ENCODE measurements at places on chromosomes 2 and 18.
A peak's percentile ranks its signal among the peaks of the same experiment; 100 is the strongest.

DNA sequence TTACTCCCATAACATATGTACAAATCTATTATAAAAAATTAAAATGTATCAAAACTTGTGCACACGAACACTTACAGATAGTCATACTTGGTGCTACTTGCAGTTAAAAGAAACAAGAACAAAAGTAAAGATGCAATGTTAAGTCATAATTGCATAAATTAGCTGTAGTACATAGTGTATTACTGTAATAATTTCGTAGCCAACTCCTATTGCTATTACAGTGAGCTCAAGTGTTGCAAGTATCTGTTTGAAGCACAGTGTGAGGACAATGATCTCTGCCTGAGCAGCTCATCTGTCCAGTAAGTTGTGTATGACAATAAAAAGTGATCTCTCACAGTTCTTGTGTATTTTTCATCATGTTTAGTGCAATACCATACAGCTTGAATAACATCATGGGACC lies 7.5 kb upstream of the SERPINB13 start:
- DNase-seq = no peak

DNA sequence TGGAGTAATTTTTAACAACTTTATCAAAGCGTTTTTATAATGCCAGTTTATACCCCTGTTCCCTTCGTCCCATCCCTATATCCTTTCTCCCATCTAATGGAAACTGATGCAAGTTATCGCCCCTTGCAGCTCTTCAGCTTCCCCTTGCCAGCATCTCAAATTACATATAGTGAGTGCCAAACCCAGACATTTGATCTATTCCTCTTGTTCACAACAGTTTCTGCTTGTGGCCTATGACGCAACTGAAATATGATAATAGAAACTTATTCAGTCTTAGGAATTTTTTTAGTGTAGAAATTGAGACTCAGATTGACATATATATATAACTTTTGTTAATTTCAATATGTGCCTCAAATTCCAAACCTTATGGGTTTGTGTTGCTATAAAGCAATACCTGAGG lies 562.2 kb upstream of the VWC2L start:
- peak; percentile 24 for DNase-seq

DNA sequence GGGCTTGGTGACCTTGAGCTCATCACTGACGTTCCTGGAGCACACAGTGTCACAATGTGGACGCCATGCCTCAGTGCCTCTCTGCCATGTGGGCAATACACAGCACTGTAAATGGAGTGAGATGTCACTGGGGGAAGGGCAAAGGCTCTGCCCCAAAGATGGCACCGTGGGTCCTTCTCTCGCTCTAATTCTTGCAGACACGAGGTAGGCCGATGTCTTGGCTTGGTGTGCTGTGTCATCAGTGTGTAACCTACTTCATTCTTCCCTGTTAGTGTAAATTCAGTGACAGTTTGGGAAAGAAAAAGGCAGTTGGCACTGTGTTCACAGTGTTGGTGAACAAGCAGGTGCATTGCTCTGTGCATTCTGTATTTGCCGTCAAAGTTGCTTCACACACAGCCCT lies 309.3 kb upstream of the MYT1L start:
- DNase-seq = no peak

DNA sequence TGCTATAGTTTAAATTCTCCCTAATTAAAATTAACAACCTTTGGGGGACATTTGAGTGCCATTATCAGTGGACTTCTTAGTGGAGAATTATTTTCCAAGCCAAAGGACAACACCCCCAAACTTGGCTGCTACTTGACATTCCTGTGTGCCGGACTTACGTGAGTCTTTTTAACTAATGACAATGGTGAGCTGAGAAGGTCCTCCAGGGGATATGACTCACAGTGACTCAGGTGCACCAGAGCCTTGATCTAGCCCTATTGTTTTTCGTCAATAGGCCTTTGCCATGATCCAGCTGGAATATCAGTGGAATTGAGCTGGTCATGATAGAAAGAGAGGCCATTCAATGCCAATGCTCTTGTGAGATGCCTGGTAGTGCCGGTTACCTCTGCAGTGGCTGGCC lies 118.1 kb upstream of the CXCR4 start:
- DNase-seq = peak; percentile 40

GRCh38 chr2:190303647-190304046 lies 16.0 kb downstream of the HIBCH start:
- DNase-seq = no peak

- DNase-seq = peak; percentile 71
Measured at GRCh38 chr2:222797261-222797660, 63.6 kb upstream of the ACSL3 start.

GRCh38 chr2:31137211-31138036 lies 816 bp downstream of the GALNT14 start:
- no peak for DNase-seq

DNA sequence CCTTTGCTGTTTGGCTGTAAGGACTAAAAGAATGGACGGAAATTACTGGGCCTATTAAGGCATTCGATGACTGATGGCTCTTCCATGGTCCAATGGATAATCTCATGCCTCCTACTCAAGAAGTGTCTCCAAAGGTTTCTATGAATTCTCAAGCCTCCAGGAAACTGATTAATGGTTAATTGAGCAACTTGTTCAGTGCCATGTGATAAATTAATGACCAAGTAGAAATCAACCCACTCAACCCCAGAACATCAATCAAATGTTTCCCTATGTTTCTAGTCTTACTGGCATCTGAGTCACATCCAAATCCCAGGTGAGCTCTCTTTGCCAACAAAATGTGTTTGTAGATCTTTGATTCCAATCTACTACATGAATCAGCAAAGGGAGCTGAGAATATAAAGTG lies 103.6 kb downstream of the NXPH2 start:
- no peak for DNase-seq

- DNase-seq = peak; percentile 27
Measured at GRCh38 chr2:64482765-64483504, 29.0 kb downstream of the LGALSL start.

- no peak for DNase-seq
Measured at GRCh38 chr2:192333642-192334041, 138.9 kb upstream of the TMEFF2 start.

GRCh38 chr2:101790857-101791256 lies 93.3 kb downstream of the MAP4K4 start:
- peak; percentile 90 for DNase-seq

GRCh38 chr2:194304191-194304590 lies 1352.8 kb upstream of the SLC39A10 start:
- DNase-seq = no peak

DNA sequence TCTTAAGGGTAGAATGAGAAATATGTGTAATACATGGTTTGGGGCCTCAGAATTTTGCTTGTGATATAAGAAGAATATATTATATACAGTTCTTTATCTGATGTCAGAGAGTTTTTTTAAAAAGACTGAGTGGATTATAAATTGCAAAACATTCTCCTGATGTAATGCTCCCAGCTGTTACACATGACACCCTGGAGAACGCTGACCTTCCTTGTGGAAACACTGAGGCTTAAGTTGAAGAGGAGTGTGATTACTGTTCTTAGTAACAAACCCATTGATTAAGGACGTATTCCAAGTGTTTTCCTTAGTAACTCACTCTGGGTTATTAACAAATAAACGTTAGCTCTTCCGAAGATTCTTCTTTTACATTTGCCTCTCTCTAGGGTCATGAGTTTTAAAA lies 1069.3 kb upstream of the CNTNAP5 start:
- DNase-seq = no peak

DNA sequence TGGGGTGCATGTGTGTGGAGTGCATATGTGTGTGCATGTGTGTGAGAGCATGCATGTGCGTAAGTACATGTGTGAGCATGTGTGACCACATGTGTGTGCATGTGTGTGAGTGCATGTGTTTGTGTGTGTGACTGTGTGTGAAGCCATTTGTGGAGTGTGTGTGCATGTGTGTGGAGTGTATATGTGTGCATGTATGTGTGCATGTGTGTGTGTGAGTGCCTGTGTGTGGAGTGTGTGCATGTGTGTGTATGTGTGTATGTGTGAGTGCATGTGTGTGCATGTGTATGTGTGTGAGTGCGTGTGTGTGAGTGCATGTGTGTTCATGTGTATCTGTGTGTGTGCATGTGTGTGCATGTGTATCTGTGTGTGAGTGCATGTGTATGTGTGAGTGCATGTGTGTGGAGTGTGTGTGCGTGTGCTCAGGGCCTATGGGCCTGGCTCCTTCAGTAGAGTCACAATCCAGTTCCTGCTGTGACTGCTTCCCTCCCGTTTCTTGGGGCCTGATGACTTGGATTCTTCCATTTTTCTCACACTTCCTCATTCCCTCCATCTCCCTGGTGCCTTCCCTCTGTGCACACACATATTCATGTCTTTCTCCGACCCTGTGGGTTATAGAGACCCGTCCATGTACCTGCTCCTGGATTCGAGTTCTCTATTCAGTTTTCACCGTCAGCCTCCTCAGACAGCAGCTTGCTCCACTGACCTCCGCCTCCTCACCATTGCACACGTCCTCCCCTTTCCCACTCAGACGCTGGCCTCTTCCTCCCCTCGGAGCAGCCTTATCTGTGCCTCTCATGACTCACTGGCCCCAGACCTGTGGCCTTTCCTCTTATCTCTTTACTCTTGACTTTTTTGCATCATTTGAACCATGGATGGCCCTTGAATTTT lies 25.2 kb downstream of the TOGARAM2 start:
- no peak for DNase-seq

DNA sequence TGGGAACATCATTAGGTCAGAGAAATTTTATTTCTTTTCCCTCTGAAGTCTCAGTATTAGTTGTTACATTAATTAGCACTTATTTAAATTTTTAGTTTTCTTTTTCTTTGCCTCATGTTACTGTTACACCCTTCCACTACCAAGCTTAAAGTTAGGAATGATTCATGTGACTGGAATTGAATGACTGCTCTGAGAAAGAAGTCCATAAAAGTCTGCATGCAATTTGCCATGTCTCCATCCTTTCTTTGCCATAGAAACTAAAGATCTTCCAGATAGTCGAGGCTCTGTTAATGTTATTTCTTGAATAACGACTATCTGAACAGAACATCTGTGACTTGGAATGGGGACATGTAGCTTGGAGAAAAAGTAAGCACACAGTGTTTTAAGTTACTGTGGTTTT lies 1269.8 kb upstream of the PIK3C3 start:
- DNase-seq = no peak

GRCh38 chr2:64401529-64401880 lies 52.5 kb upstream of the LGALSL start:
- no peak for DNase-seq

GRCh38 chr2:144159240-144159639 lies 360.7 kb downstream of the ZEB2 start:
- no peak for DNase-seq

DNA sequence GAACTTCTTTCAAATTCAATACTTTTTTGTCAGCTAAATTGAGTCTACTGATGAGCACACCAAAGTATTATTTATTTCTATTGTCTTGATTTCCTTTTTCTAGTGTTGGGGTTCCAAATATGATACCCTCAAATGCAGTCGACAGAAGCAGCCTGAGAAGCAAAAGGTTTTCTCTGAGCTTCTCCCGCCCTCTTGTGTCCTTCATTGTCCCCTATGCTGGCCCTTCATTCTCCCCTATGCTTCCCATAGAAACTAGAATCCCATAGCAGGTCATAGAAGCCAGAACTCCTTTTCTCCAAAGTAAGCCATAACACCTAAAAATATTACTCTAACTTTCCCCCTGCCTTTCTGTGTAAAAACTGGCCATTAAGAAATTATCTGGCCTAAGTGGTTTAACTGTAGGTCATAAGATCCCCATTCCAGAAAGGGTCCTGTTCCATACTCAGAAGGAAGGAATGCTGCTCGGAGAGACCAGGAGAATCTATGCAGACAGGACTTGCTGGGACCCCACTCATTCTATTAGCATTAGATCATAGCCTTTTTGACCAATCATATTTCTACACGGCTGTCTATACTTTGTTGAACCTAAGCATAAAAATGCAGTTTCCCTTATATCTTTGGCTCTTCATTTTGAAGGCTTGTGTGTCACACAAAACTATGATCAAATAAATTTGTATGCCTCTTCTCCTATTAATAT lies 764.6 kb upstream of the PKDCC start:
- DNase-seq = no peak

DNA sequence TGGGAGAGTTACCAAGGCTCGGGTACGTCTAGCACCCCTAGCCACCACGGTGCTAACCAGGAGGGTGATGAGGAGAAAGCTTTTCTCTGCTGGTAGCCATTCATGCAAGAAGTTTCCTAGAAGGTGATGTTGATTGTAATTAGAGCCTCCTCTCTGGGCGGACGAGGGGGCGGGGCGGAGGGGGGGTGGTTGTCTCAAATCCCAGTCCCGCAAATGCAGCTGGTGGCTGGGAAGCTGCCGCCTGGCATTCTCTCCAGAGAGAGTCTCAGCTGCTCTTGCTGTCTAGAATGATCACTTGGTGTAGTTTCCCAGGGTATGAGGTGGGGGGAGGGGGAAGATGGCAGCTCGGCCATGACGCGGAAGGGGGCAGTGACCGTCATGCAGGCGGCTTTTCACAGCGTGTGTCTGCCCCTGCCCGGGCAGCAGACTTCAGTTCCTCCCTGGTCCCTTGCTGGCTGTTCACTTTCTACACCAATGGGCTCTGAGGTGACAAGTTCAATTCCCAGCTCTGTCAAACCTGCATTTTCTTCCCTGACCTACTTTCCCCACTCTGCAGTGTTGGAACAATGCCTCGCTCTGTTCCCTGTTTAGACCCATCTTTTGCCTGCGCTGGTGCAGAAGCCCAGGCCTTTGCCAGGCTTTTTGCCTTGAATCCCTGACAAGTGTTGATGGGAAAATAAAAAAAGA lies 61.5 kb upstream of the KLF7 start:
- peak; percentile 38 for DNase-seq

DNA sequence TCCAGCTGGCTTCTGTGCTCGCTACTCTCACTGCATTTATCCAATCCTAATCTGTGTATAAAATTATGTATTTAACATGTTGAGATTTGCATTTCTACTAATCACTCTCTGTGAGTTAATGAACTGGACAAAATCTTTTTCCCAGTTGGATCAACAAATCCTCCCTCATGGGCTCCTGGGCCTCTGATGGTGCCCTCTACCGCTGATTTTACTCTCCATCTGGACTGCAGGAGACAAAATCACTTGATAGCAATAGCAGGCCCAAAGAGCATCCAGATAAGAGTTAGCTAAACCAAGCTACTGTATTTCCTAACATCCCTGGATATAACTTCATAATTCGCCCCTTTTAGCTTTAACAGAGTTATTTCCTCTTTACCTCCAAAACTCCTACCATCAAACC lies 14.4 kb downstream of the REG3G start:
- DNase-seq = no peak

DNA sequence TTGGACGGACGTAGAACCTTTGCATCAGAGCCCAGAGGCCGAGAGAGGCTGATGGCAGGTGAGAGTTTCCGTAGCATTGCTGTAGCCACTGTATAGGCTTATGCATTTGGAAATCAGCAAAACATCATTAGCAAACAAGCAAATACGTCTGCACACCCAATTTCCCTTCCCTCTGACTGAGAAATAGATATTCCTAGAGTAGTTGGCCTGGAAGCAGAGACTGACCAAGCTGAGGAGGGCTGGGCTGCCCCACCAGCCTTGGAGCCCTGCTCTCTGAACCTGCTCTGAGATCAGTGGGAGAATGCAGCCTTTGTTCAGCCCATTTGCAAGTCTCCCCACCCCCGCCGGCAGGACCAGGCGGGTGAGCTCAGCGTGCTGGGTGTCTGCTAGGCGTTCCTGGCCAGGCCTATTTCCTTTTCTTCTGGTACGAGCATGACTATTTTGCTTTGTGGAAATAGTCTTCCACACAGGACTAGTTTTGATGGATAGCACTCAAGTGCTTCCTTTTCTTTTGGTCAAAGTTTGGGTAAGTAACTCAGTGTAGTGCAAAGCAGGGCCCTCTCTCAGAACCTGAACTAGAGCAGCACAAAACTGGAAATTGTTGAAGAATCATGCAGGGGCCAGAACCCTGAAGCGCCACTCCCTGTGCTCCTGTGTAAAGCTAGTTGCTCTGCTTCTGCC lies 21.9 kb upstream of the RNF149 start:
- DNase-seq = no peak

Data from AG10803 (cell line).